ENCODE measurements at places on chromosomes 1 and 21.

- no peak for DNase-seq
These were observed 60.3 kb upstream of the GPR153 start for GRCh38 chr1:6321205-6321604.

DNA sequence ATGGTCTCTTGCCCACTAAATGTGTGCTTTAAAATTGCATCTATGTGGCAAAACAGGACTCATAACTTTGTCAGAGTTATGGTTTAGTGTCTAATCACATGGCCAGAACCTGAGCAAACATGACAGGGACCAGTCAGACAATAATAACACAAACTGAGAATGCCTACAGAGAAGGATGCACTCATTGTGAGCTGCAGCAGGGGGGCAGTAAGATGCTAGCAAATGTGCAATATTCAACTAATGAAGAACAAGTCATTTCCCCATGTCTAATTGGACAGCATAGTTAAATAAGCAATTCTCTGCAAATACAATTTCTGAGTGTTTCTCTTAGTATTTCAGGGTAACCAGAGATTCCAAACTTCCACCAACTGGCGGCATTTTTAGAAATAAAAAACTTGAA is 30.8 kb downstream of the SPAG17 start:
- no peak for DNase-seq

DNA sequence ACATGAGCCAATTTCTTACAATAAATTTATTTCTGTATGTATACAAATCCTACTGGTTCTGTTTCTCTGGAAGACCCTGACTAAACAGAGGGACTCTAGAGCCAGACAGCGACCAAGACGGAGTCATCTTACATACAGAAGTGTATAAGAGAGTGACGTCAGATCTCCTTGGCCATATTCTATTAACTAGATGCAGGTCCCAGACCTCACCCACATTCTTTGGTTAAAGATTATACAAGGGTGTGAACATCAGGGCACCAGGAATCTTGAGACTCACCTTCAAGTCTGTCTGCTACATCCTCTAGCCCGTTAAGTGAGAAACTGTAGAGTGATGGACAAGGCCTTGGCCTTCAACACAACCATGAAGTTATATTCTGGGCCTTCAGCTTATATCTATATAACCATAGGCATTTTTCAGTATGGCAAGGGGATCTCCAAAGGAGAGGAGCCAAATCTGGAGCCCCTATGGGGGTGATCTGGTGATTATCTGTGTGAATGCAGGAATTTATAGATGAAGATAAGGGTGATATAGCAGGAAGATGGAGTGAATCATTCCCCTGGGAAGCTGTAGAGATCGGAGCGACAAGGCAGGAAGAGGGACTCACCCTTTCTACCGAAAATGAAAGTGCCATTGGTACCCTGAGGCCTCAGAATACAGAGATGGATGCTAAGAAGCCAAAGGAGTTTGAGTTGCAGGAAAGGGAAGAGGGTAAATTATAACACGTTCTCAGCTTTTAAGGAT is 83.9 kb downstream of the ADAMTS1 start:
- no peak for DNase-seq

GRCh38 chr1:65113298-65113697 is 34.7 kb upstream of the AK4 start:
- DNase-seq: no peak

DNA sequence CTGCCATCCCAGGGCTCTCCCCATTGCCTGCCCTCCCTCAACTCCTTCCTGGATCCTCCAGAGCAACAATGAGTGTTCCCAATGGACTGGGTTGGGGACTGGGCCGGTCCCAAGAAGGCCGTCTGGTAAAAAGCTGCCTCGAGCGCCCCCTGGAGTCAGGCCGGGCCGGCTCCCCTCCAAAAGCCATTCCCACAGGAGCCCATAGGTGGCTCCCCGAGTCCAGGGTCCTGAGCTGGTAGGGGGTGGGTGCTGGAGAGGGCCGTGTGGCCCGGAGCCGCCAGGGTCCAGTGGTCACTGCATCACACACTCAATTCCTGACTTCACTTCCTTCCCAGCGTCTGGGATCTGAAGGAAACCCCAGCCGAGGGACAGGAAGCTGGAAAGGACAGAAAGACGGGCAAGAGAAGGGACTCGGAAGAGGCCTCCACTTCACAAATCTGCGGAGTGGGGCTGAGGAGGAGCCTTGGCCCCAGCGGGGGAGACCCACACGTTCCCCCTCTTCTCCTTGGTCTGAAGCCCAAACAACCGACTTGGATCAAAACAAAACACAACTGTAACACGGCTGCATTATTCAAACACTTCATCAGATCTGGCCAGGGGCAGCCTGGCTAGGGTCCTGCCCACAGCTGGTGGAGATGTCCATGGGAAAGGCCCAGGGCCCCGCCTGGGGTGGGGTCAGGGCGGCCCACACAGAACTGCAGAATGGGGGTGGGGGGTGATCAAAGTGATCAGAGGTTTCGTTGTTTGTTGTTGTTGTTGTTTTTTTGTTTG is 10.9 kb upstream of the ALDH4A1 start:
- DNase-seq: no peak
